ENCODE measurements at places on chromosomes 4 and X.
A peak's percentile ranks its signal among the peaks of the same experiment; 100 is the strongest.

DNA sequence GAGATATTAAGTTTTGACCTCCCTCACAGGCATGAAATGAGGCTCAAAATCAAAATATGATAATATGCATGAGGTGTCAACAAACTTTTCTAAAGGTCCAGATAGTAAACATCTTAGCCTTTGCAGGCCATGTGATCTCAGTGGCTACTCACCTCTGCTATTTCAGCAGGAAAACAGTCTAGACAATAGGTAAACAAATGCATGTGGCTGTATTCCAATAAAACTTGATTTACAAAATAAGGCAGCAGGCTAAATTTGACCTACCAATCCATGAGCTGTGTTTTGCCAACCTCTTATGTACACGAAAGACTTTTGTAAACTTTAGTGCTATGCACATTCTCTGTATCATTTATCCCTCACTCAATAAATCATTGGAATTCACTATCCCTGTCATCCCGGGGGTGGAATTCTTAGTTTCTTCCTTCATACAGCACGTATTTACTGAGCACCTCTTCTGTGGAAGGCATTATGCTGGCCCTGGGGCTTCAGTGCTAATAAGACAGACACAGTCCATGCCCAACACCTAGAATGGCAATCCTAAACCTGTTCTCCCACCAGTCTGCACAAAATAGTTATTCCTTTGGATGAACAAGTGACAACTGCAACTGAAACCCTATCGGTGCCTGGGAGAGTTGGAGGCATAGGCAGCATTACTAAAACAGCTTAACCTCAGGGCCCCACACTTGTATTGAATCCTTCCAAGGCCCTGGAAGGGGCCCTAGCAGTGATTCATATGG lies 19.9 kb downstream of the MAGEB17 start:
- DNase-seq: no peak

DNA sequence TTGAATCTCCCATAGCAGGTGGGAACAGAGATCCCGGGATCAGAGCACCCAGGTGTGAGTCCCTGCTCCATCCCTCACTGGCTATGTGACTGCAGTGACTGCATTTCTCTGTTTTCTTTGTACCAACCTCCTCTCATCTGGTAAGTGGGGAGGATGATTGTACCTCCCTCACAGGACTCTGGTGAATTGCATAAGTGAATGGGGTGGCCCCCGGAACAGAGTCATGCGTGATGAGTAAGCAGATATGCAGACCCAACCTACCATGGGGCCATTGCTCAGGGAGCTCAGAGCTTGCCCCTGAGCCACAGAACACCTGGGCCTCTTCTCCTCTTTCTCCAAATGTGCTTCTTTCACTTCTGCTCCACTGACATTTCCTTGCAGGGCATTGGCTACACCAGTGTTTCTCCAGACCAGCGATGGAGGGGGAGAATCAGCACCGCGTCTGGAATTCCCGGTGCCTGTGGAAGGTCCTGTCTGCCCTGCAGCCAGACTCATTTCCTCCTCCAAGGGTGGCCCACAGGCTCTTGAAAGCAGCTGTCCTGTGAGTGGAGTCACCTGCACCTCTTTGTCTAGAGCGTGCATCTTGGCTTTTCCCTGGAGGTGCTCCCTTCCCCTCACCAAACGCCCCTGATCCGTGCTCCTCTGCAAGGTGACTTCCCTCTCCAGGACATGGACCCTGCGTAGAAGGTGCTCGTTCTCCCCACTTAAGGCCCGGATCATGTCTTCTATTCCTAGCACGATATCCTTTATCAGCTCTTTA lies 30.0 kb downstream of the C4orf50 start:
- no peak for DNase-seq

- no peak for DNase-seq
These were observed 43.7 kb downstream of the STAG2 start for GRCh38 chrX:124005228-124005627.

DNA sequence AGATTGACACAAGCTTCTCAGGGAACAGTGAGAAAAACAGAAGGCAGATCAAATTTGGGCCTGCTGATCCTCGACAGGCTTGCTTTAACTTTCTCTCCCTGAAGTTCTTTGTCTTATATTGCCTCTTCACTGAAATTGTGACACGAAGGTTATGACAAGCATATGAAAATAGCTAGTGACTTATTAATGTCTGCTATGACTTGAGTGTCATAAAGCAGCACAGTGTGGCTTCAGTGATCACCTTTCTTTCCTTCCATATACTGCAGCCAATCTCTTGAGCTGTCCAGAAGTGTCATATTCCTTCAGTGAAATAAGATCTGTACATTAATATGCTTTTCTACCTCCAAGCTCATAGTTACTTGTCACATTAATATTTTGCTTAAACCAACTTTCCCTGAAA lies 870.2 kb downstream of the C4orf33 start:
- no peak for DNase-seq

DNA sequence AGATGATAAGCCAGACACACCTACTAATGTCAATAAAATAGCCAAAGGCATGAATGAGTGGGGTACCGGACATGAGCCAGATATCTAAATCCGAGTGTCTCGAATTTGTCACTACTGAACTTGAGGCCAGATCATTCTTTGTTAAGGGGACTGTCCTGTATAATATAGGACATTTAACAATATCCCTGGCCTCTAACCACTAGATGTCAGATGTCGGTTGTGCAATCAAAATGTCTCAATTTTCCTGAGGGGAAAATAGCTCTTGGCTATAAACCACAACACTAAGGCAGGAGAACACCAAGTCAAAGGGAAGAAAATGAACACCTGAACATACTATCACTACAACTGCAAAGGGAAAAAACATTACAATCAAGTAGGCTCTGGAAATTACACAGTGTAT lies 154.5 kb downstream of the GPM6A start:
- DNase-seq: no peak

DNA sequence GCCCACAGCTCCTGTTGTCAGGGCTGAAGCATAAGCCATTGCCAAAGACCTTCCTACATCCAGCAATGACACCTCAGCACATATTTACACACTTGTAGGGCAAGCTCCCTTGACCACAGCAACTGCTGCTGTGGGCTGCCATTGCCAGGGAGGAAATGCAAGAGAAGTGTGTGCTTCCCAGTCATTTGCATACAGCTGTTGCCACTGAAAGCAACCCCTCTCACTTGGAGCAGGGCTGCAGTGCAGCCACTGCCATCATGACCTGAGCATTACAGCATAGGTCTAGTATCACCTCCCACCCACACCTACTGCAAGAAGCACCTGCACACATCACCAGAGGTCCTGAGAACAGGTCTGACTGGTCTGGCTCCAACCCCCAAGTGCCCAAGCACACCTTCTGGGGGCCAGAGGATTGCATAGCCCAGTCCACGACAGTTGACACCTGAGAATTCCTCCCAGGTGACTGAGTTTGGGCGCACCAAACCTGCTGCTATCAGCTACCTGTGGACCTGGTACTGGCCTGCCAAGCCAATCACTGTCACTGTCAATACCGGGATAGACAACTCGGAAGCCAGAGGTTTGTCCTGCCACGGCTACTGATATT lies 636.5 kb upstream of the SLIT2 start:
- no peak for DNase-seq

- no peak for DNase-seq
These were observed 66.7 kb downstream of the LHFPL1 start for GRCh38 chrX:112613039-112613438.

DNA sequence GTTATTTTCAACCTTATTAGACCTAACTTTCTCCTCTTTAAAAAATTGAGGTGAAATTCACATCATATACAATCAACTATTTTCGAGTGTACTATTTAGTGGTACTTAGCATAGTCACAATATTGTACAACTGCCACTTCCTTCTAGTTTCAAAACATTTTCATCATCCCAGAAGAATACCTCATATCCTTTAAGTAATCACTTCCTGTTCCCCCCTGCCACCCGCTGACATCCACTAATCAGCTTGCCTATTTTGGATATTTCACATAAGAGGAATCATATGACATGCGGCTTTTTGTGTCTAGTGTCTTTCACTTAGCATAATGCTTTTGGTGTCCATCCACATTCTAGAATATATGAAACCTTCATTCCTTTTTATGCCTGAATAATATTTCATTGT lies 10.0 kb upstream of the PPA2 start:
- DNase-seq: no peak

DNA sequence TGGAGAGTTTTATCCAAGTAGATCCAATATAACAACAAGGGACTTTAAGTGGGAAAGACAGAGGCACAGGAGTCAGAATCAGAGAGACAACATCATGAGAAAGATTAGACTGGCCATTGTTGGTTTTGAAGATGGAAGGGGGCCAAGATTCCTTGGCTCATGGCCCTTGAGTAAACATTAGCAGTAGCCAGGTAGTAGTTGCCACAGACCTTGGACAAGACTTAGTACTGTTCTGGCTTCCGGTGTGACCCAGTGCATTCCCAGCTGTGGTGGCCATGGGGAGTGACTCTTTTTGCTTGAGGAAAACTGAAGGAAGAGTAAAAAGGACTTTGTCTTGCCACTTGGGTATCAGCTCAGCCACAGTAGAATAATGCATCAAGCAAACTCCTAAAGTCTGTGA lies 462.2 kb upstream of the CPXCR1 start:
- no peak for DNase-seq

DNA sequence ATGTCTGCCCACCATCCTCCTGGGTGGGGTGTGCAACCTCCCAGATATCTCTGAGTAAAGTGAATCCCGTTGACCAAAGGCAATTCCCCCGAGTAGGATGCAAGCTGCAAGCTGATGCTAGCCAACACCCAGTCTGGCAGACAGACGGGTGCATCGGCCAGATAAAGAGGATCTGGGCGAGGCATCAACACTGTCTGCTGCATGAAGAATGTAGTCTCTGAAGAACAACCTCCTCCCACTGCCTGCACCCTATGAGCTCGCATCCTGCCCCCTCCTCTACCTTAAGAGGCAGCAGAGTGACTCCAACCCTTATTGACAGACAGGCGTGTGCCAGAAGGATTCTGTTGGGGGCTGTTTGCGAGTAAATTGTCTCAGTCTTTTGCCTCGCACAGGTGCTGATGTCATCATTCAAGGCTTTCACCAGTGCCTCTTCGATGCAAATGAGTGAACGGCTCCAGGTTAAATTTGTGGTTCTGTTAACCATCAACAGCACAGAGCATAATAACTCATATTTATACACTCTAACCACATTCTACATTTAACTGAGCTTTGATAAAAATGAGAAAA lies 546.9 kb downstream of the BCOR start:
- no peak for DNase-seq

DNA sequence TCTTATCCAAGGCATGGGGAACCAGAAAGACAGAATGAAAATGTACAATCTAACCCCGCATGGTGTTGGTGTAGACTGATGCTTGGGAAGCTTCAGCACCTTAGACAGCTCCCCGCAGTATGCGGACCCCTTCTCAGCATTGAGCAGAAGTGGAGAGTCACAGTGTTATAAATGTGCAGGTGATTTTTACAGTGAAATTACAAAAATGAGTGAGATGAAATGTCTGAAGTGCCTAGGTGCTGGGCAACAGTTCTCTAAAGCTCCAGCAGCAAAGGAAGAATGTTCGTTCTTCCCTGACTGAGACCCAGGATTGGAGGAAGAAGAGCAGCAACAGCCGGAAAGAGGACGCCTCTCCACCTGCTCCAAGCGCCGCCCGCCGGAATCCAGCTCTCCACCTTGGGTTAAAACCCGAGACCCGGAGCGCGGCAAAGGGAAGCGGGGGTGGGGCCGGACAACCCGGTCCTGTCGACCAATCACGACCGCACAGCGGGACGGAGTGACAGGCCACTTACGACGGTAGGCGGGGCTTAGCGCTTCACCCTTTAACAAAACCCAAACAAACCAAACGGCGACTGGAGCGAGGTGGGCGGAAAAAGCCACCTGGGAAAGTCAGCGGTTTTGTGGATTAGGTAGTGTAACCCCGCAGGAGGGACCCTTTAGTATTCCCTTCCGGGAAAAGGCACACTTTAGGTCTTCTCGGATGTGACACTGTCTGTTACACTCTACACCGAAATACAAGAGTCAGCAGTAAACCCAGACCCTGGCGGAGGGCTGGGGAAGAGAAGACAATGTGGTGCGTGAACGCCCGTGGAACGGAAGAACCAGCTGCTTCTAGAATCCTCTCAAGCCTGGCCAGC lies at the start of gene GLRA3:
Gene GLRA3 (minus strand): TSS at position 403 of the 857 bp plus-strand sequence. CDS start 436 bp downstream, outside the sequence.
- peak; percentile 84 for DNase-seq

- no peak for DNase-seq
These were observed 89.0 kb upstream of the NMU start for GRCh38 chr4:55725057-55725456.

GRCh38 chr4:184675821-184676492 lies 26.4 kb downstream of the PRIMPOL start:
- DNase-seq: no peak

- DNase-seq: no peak
These were observed 229.6 kb downstream of the OPHN1 start for GRCh38 chrX:68203646-68204045.

- DNase-seq: no peak
These were observed 92.2 kb upstream of the GPR34 start for GRCh38 chrX:41596596-41596995.

GRCh38 chr4:98482503-98482846 lies 175.9 kb downstream of the TSPAN5 start:
- no peak for DNase-seq

GRCh38 chrX:49972328-49972860 lies 50.0 kb downstream of the CLCN5 start:
- DNase-seq: peak; percentile 10

DNA sequence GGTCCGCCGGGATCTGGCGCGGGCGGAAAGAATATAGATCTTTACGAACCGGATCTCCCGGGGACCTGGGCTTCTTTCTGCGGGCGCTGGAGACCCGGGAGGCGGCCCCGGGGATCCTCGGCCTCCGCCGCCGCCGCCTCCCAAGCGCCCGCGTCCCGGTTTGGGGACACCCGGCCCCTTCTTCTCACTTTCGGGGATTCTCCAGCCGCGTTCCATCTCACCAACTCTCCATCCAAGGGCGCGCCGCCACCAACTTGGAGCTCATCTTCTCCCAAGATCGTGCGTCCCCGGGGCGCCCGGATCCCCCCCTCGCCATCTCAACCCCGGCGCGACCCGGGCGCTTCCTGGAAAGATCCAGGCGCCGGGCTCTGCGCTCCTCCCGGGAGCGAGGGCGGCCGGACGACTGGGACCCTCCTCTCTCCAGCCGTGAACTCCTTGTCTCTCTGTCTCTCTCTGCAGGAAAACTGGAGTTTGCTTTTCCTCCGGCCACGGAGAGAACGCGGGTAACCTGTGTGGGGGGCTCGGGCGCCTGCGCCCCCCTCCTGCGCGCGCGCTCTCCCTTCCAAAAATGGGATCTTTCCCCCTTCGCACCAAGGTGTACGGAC lies 482 bp upstream of the SHOX start:
- DNase-seq: no peak

DNA sequence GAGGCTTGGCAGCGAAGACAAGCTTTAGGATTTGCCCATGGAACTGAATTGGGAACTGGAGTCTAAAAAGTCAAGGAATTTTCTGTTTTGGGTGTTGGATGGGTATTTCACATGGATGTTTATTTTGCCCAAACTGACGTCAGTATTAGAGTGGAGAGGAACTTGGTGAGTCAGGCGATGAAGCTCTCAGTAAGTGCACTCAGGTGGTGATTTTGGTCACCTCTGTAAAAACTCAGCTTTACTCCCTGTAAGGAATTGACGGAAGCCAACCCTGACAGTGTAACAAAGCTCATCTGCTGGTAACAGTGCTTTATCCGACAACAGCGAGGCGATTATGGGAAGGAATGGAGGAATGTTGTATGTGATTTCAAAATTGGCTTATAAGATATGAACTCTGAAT lies 77.0 kb upstream of the PGRMC2 start:
- no peak for DNase-seq

GRCh38 chr4:14078326-14078725 lies 450.8 kb upstream of the BOD1L1 start:
- no peak for DNase-seq

- no peak for DNase-seq
These were observed 7.8 kb downstream of the ZCCHC4 start for GRCh38 chr4:25320336-25320735.
